ENCODE measurements at places on chromosomes 4 and X.

- DNase-seq, result no peak
These were observed 515.5 kb downstream of the STPG2 start for GRCh38 chr4:97627750-97628149.

GRCh38 chr4:38482696-38483095 is 181.3 kb upstream of the KLF3 start:
- no peak for DNase-seq

DNA sequence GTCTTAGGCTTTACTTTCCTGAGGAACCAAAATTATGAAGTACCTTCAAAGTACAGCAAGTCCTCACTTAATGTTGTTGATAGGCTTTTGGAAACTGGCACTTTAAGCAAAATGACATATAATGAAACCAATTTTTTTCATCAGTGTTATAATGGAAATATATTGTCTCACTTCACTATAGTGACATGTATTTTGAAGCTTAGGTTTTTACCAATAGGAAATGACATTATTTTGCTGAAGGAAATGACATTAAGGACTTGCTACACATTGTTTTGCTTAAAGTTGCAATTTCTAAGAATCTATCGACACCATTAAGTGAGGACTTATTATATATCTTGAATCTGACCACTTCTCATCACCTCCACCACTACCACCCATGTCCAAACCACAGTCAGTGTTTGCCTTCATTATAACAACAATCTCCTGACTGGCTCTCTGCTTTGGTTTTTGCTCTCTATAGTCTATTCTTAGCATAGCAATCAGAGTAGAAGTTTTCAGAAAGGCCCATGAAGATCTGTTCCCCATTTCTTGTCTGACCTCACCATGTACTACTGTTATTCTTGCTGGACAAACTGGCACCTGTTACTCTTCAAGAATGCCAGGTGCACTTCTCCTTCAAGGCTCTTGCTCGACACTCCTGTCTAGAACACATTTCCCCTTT is 311.2 kb downstream of the BMPR1B start:
- DNase-seq, result no peak

- no peak for DNase-seq
These were observed 77.6 kb downstream of the NWD2 start for GRCh38 chr4:37322122-37322521.

DNA sequence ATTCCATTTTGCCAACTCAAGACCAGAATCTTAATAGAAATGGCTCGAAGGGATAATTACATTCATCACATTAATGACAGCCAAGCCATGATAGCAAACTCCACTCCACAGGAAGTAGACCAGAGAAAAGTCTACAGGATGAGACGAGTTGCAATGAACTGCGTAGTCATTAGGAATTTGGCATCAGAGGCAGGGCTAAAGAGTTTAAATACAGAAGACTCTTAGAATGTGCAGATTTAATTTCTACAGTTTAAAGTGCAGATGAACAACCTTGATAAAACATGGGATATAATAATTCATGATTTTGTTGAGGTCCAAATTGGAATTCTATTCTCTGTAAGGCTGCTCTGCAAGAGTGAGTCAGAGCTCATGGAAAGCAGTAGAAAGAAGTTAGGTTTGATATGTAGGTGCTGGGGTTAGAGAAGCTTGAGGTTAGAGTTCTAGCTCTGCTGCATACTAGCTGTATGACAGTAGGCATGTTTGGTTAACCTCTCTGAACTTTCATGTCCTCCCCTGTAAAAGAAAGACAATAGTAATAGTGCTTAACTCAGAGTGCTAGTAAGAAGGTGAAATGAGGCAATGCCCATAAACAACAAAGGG is 32.2 kb downstream of the LNX1 start:
- no peak for DNase-seq

GRCh38 chrX:56744996-56745395 is 16.0 kb downstream of the NBDY start:
- no peak for DNase-seq

- DNase-seq, result no peak
These were observed 9.3 kb upstream of the SMIM20 start for GRCh38 chr4:25904748-25905082.

GRCh38 chrX:397575-397974 is 10.9 kb upstream of the PPP2R3B start:
- no peak for DNase-seq

- no peak for DNase-seq
These were observed 40.6 kb downstream of the FAM149A start for GRCh38 chr4:186144946-186145569.

DNA sequence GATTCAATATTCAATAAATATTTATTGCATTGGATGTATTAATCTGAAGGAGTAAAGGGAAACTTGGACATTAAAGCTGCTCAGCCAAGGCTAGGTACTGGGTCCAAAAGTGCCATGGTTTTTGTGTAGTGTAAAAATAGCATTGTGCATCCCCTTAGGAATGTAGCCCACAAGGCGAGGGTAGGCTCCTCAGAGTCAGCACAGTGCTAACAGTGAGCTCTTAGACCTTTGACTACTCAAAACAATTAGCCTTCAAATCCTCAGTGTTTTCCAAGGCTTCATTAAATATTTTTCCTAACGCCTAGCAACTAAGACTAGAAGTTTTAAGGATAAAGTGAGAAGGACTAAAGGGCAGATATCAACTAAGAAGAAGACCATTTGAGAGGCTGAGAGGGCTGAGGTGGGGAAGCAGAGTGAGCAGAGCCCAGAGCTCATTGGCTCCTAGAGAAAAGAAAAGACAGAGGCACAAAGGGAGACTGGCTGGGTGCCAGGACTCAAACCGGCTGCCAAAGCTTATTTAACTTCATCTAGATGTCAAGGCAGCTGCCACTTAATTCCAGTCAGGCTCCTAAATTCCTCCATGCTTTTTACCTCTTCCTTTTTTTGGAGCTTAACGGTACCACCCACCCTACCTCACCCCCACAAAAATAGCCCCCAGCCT is 17.0 kb downstream of the PRKG2 start:
- no peak for DNase-seq

GRCh38 chrX:21728276-21728968 is 29.5 kb downstream of the SMPX start:
- no peak for DNase-seq
